ENCODE measurements at places on chromosomes 3 and 15. TPM values are rescaled to one million over a fixed set of nuclear protein-coding genes. Genes with fewer than 3 reads are reported as not detected.

GRCh38 chr3:73361591-73361990, 263.1 kb downstream of the PDZRN3 start:
- no peak for DNase-seq

DNA sequence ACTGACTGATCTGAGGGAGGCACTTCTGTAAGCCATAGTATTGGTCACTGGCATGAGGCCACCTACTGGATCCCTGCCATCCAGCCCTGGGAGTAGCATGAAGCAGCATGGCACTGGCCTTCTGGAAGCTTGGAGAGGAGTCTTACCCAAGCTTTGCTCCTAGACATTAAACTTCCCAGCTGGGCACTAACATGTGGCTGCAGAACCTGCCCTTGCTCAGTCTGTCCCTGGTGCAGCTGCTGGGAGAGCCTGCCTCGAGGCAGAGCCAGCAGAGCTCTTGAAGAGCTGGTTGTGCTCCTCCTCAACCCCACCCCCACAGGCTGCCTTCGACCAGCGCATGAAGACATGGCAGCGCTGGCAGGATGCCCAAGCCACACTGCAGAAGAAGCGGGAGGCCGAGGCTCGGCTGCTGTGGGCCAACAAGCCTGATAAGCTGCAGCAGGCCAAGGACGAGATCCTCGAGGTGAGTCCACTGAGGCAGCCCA, 17.1 kb upstream of the SNX22 start:
- DNase-seq = peak; percentile 58

GRCh38 chr3:97957617-97958311, 14.5 kb downstream of the RIOX2 start:
- DNase-seq = peak; percentile 41

DNA sequence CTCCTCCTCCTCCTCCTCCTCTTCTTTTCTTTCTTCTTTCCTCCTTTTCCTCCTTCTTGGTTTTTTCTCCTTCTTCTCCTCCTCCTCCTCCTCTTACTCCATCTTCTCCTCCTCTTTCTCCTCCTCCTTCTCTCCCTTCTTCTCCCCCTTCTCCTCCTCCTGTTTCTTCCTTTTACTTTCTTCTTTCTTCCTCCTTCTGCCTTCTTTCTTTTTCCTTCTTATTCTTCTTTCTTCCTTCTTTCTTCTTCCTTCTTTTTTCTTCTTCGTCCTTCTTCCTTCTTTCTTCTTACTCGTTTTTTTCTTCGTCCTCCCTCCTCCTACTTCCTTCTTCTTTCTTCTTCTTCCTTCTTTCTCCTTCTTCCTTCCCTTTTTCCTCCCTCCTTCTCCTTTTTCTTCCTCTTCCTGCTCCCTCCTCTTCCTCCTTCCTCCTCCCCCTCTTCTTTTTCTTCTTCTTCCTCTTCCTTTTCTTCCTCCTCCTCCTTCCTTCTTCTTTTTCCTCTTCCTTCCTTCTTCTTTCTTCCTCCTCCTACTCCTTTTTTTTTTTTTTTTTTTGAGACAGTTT, 92.1 kb downstream of the SLMAP start:
- DNase-seq = no peak

- no peak for DNase-seq
Measured at GRCh38 chr3:119301662-119302061, 7.5 kb downstream of the ARHGAP31 start.

- DNase-seq = no peak
Measured at GRCh38 chr15:45862034-45862433, 227.2 kb downstream of the SQOR start.

DNA sequence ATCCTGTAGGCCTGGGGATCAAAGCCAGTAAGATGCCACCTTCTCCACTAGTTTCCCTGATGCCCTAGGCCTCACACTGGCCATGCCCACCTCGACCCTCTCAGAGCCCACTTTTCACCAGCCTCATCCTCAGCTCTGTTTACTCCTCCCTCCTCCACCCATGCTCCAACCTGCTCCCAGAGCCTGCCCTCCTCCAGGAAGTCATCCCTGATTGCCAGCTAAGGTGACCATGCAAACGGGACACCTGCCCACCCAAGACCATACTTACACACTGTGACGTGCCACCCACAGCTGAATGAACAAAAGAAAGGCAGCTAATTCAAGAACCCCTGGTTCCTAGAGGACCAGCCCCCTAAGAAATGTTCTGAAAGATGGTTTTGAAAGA, 9.1 kb downstream of the PLCD1 start:
- DNase-seq = no peak

GRCh38 chr15:48447657-48448056, 116.4 kb downstream of the DUT start:
- DNase-seq = no peak

GRCh38 chr3:155502630-155503029, 209.1 kb upstream of the STRIT1 start:
- DNase-seq = no peak

- DNase-seq = no peak
Measured at GRCh38 chr3:193391902-193392301, 13.3 kb upstream of the ATP13A5 start.

DNA sequence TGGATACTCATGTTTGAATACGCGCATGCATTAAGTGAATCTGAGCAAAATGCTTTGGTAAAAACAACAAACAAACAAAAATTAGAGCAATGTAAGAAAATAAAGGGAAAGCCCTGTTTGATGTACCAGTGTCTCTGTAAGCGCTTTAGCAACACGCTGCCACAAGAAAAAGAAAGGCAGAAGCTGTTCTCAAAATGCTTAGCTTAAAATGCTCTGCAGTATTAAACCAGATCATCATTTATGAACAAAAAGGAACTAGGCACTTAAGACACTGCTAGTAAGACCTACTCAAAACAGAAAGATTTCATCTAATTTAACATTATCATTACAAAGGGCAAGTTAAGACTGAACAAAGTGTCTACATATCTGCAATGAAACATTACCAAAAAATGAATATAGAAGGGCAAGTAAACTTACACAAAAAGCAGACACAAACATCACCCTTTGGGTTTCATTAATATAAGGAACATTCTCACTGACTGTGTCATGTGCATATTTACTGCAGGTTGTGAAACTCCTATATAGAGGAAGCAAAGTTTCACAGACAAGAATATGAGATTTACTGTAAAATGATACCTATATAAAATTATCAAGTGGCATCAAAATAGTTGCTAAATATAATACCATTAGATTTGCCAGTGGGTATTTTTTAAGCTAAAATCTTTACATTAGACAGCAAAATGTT, 102.1 kb downstream of the FBXL22 start:
- no peak for DNase-seq

GRCh38 chr3:114408736-114409670, 115.2 kb downstream of the TIGIT start:
- no peak for DNase-seq

DNA sequence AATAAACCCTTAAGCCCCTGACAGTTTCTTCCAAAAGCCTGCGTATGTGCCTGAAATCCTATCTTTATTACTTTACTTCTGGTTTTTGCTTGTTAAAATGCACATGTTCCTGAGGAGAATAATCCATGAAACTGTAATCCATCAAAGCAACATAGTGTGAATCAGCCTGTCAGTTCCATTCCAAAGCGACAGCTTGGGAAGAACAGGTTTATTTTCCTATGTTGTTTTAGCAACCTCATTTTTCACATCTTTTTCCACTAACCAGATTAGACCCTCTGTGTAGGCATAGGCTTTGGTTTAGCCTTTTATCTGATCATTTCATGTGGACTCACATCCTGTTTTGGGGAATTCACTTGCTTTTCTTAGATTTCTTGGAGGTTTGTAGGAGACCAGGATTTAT, 988.0 kb downstream of the SQOR start:
- DNase-seq = no peak

The TGM5 gene
- total RNA-seq = 0.15 TPM

DNA sequence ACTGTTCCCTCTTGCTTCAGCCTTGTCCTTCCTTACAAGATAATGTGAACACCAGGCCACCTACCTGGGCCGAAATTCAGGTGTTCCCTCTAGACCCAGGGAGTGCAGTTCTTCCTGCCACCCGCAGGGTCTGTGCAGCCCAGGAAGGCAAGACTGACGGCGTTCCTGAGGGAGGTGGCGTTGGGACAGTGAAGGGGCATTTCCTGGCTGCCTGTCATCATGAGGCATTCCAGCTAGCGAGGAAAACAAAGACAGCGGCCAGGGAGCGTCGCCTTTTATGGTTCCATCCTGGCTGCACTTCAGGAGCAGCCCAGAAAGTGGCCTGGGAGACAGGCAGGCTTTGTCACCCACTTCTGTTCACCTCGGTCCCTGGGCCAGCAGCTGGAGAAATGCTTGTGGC, 84.8 kb upstream of the WNT5A start:
- peak; percentile 71 for DNase-seq

GRCh38 chr3:124620600-124621063, 109.6 kb upstream of the UMPS start:
- no peak for DNase-seq

DNA sequence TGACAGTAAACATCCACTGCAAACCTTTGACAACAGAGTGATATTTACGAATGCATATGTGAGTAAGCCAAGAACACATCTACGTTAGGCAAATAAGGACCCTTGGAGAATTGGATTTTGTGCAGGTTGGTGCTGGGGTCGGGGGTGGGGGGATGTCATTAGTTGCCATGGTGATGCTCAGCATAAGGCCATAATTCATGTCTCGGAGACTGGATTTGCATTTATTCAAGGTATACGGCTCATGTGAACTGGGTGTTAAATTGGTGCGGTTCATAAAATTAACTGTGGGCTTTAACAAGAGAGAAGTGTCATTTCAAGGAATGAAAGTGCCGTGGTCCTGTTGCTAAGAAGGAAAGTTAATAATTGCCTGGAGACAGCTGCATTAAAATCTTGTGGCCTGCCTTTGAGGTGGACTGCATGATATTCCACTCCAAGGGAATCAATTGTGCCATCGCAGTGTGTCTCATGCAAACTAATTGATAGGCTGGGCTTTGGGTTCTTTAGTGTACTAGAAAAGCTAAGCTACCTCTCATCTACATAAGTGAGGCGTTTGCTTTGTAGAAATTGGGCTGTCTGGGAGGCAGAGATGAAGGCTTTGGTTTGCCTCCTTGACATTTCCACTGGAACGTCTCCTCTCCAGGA, 228.9 kb upstream of the FEZF2 start:
- DNase-seq = no peak

DNA sequence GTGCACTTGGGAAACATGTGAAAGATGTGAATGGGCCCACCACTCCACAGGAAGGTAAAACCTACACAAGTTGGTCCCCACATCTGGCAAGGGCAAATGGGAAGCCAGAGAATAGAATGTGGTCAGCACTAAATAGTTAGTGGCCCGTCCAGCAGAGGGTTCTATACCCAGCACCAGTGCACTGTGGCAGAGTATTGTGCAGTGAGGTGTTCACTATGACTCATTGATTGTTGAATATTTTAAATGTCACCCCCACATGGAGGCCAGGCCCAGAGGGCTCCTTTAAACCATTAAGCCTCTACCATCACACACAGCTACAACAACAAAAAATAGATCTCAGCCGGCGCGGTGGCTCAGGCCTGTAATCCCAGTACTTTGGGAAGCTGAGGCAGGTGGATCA, 11.7 kb downstream of the FRMD5 start:
- no peak for DNase-seq

- no peak for DNase-seq
Measured at GRCh38 chr3:123150449-123151215, 51.1 kb upstream of the SEC22A start.

The PCYT1A gene
- 42.5 TPM for total RNA-seq

The CD86 gene
- 11.5 TPM for total RNA-seq

DNA sequence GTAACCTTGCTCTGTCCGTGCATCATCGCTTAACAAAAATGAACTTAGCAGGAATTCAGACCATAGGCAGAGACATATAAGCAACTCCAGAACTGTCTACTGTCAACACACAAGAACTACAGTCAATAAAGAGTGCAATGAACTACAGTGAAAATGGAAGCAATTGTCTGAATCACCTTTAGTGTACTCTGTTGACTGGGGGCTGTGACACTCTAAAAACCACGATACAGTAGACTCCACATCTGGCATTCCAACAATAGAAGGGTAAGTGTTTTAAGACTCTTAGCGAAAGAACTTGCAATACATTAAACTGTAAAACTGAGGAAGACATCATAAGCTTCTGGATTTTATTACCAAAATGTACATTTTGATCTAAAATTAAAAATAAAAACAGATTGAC, 347.3 kb downstream of the ZBTB20 start:
- no peak for DNase-seq

The FBXO40 gene
- total RNA-seq = 0.03 TPM

The CNTN4 gene
- total RNA-seq = 8.9 TPM

- DNase-seq = no peak
Measured at GRCh38 chr3:142019794-142020320, 129.5 kb downstream of the TFDP2 start.

Data from lung (tissue), 17 donors.